NCI-H446 (cell line): ENCODE measurements at places on chromosomes 1 and 21.
A peak's percentile ranks its signal among the peaks of the same experiment; 100 is the strongest.

DNA sequence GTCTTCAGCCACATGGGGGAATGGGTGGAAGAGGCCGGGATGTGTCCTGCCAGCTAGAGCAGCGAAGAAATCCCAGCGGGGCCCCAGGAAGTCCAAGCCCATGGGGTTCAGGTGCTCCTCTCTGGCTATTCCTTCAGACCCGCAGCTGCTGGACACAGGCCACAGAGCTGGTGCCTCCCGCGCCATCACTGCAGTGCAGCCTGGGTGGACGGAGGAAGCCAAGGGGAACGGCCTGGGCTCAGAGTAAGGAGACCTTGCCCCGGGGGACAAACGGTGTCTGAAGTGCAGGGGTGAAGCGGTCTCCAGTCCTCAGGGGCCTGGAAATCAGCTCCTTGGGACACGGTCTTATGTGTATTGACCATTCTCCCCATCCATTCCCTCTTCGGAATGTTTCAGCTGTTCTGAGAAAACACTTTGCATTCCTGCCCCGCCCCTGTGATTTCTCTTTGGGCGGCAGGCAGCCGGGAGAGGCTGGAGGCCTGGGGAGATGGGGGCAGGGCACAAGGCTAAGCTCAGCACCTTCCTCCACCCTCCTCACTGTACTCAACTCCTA lies 18.4 kb downstream of the MTHFR start:
- DNase-seq = no peak

DNA sequence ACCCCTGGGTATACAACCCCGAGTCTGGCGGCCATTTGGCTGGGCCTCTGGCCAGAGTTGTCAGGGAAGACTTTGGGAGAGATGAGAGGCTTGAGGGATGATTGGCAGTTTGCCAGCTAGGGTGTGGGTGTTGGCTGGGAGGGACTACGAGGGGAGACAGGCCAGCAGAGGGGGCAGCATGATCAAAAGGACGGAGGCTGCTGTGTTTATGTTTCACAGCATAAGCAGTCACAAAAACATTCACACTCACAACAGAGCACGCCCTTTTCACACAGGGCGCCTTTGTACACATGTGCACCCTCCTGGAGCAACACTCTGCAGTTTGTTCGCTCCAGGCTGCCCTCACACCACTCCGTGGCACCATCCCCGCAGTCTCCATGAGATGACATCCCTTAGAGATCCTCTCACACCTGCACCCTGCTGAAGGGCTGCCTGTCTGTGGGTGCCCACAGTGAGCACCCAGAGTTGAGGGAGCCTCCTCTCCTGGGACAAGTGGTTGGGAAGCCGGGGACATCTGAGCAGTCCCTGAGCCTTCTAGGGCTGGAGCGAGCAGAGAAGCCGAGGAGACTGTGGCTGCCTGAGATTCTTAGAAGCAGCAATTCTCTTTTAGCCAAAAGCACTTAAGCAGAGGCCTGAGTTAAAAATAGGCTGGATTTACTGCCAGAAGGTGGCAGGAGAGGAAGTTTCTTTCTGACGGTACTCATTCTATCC lies 15.4 kb downstream of the EFNA3 start:
- DNase-seq = peak; percentile 85

GRCh38 chr1:83901547-83902155 lies 97.3 kb downstream of the TTLL7 start:
- DNase-seq = no peak

GRCh38 chr1:206924592-206925105 lies 2.9 kb upstream of the FCMR start:
- DNase-seq = no peak

- DNase-seq = no peak
Measured at GRCh38 chr1:91124290-91124985, 102.6 kb upstream of the ZNF644 start.

GRCh38 chr1:87392248-87393192 lies 63.8 kb downstream of the LMO4 start:
- peak; percentile 31 for DNase-seq

- no peak for DNase-seq
Measured at GRCh38 chr21:14526199-14526598, 19.9 kb downstream of the SAMSN1 start.

DNA sequence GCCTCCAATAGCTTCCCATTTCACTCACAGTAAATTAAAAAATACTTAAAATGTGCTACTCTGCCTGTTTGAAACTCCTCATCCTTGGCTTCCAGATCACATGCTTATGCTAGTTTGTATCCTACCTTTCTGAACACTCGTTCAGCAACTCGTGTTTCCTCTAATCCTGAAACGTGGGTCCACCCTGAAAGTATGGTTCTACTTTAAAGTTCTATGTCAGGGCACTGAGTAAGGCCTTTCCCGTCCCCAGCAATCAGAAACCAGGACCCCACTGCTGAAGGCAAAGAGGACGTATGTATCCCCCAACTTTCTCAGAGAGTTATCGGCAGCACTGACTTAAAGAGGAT lies 419 bp upstream of the TSEN15 start:
- DNase-seq = no peak

DNA sequence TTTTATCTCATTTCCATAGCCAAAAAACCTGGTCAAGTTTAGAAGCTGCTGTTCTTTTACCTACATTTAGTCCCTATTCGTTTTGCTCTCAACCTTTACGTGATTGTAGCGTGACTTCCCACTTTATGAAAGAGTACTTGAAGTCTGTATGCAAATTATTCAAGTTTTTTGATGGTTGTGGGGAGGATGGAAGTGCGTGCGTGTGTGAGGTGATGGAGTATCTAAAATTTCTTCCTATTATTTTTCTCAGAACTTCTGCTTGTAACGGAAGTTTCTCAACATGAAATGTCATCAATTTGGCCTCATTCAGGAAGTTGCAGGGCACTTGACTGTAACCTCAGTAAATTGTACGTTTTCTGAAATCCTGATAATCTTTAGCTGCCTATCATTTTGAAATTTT lies 64.0 kb downstream of the SAMSN1 start:
- DNase-seq = no peak

DNA sequence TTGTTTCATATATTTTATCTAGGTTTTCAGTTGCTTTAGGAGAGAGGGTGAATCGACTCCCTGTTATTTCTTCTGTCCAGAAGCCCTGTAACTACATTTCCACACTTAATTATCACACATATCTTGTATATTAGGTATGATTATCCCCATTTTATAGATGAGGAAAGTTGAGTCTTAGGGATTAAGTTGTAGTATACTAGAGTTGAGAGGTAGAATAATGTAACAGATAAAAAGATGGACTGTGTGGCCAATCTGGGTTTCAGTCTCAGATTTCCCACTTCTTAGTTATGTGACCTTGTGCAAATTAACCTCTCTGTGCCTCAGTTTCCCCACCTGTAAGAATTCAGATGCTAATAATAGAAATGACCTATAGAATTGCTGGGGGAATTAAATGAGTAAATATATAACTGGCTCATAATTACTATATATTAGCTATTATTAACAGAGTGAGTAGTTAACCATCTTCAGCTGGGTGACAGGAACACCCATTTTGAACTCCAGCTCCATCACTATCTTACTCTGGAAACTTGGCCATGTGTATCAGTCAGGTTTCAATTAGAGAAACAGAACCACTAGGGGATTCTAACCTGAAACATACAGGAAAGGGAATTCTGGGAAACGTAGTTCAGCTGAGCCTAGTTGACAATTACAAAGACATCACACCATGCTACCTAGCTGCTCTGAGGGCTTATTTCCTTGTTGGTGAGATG lies 20.4 kb upstream of the FOXO6 start:
- no peak for DNase-seq

- DNase-seq = no peak
Measured at GRCh38 chr1:12775443-12775842, 1.9 kb downstream of the PRAMEF12 start.
